Keratinocyte (primary cell): ENCODE measurements at places on chromosomes 3 and 15. TPM values are rescaled to one million over a fixed set of nuclear protein-coding genes. Genes with fewer than 3 reads are reported as not detected.

- no peak overlapping the region for H3K27ac ChIP-seq
- no peaks in the 10 kb centered on the region for H3K36me3 ChIP-seq
- no peaks in the 10 kb centered on the region for H3K4me1 ChIP-seq
- DNase-seq = no peak
Observed at GRCh38 chr3:141784531-141784930, 21.3 kb downstream of the GRK7 start.

Gene GABRR3
- not detected in 3 replicates for polyA plus RNA-seq

Gene CYP1A2
- polyA plus RNA-seq = 0.04 to 0.09 TPM in 2 of 3 replicates, not detected in the other

- H3K27ac ChIP-seq = no peak overlapping the region
- DNase-seq = no peak
- no peaks in the 10 kb centered on the region for H3K27me3 ChIP-seq
- H3K4me1 ChIP-seq = no peaks in the 10 kb centered on the region
Observed at GRCh38 chr15:85727068-85727467, 67.7 kb downstream of the KLHL25 start.
